Cerebellar cortex (tissue), 1 donor: ENCODE measurements at places on chromosomes 11 and 22.
A peak's percentile ranks its signal among the peaks of the same experiment; 100 is the strongest.

DNA sequence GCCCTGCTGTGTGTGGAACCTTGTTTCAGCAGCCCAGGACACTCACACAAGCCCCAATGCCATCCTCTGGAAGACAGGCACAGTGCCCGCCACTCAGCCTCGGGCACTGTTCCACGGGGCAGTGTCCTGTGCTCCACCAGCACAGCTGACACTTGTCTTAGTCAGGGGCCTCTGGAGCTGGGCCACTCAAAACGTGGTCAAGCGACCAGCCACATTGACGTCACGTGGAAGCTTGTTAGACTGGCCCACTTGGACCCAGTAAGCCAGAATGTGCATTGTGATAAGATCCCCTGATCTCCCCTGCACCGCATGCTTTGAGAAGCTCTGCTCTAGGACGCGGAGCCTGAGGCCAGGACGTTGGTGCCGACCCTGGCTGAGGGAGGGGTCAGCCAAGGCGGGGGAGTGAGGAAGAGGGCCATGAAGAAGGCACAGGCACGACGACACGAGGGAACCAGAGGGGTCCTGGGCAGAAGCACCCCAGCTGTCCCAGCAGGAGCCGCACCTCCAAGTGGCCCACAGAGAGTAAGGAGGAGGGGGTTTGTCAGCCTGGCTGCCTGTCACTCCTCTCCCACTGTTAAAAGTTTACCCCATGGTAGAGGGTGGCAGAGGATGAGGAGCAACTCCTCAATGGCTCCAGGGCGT lies 64.6 kb downstream of the LINC01488 start:
- no peak for DNase-seq

GRCh38 chr11:45146072-45147016 lies at the start of gene PRDM11:
Gene PRDM11 (plus strand): TSS chr11:45146639. CDS start chr11:45181767, 35,128 bp downstream.
- DNase-seq = peak; percentile 42

DNA sequence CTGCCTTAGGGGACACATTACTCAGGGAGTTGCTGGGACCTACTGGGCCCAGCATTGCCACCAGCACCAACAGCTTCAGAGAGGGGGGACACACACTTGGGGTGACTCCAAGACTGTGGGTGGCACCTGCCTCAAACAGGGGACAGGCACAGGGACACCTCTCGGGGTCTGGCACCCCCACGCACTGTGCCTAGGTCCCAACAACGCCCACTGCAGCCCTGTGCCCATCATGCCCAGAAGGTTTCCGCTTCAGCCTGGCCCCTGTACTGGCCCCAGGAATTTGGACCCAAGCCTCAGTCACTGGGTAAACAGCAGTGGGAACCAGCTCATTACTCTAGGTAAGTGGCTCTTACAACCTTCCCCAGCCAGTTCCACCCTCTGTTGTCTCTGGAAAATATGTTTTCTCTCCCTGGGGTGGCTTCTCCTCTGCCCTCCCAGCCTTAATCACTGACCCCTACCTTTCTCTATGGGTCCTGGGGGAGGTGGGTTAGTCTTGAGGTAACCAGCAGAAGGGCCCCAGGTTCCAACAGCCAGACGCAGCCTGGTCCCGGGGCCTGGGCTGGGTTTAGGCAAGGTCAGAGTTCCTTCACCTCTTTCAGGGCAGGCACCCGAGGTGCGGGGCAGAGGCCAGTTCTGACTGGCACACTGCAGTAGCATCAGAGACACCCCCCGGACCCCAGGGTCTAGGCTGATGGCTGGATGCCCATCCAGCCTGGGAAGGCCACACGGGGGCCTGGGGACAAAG lies 123.6 kb downstream of the MED15 start:
- DNase-seq = no peak

DNA sequence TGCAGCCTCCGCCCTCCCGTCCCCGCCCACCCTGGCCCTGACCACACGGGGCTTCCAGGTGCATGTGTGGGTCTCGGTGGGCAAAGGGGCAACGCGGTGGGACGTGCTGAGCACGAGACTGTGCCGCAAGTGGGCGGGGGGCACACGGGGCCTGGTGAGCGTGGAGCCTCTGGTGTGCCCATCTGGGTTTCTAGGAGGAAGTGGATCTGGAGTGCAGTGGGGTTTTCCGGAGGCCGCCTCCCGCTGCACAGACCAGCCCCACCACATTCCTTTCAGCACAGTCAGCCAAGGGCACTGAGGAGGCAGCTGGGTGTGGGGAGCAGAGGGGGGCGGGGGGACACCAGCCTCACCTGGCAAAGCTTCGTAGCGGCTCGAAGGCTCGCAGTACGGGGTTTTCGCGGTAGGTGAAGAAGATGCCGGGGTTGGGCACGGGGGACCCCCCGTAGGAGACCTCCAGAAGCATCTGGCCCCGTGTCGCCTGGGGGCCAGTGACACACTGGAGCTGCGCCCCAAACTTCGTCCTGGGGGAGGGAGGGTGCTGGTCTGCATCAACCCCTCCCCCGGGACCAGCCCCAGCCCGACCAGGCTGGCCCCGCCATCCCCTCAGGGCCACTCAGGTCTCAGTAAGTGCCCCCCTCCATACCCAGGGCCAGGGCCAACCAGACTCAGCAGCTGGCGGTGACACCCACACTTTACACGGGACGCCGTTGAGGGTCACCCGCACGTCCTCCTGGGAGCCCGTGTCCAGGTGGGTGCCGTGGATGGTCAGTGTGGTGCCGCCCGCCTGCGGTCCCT lies 12.4 kb upstream of the MAPK11 start:
- DNase-seq = no peak

- peak; percentile 24 for DNase-seq
Measured at GRCh38 chr11:57779276-57779675, 17.7 kb downstream of the CTNND1 start.
